ENCODE measurements at places on chromosomes 3 and 15. TPM values are rescaled to one million over a fixed set of nuclear protein-coding genes. Genes with fewer than 3 reads are reported as not detected.

Gene FEZF2
- total RNA-seq, result not detected

Gene MAGEL2
- total RNA-seq, result not detected

Gene STXBP5L
- total RNA-seq, result not detected

Gene TRNT1
- total RNA-seq, result 18.0 TPM

Gene VPS18
- total RNA-seq, result 53.5 TPM

Gene NOX5
- not detected for total RNA-seq

Gene MINDY2
- total RNA-seq, result 8.7 TPM

Gene AQR
- 16.9 TPM for total RNA-seq

Gene TRH
- total RNA-seq, result not detected

Gene ARHGEF26
- total RNA-seq, result 0.13 TPM

Gene ALS2CL
- total RNA-seq, result 5.4 TPM

Gene SLC6A11
- not detected for total RNA-seq

Gene FHIT
- 2.0 TPM for total RNA-seq

Gene PLA1A
- 11.9 TPM for total RNA-seq

Gene CHRFAM7A
- total RNA-seq, result 0.76 TPM

DNA sequence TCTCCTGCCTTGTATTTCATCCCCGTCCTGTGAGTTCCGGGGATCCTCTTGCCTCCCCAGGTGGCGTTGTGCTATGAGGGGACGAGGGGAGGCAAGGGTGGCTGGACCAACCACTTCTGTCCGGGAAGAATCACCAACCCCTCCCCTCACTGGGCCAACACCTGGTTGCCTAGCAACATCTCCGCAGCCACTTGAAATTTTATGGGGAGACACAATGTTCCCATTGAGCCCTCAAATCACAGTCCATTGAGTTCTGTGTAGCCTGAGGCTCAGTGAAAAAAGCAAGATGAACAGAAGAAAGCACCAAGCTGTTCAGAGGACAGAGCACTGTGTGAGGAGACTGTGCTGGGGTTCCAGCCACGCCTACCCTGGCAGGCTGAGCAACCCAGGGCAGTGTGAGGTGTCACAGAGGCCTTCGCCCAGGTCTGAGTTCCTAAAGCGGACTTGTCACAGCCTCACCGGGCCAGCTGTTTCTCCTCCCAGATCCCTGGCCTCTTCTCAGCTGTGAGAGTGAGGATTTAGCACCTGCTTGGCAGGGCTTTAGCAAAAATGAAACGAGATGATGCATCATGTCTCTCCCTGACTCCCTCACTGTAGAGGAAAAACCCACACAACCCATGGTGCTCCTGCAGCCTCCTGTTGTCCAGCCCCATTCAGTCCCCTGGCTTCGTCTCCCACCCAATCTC, 76.8 kb downstream of the ATP2B2 start:
- DNase-seq, result no peak

- DNase-seq, result peak; percentile 43
These were observed 30.3 kb downstream of the CDC25A start for GRCh38 chr3:48157950-48158376.

DNA sequence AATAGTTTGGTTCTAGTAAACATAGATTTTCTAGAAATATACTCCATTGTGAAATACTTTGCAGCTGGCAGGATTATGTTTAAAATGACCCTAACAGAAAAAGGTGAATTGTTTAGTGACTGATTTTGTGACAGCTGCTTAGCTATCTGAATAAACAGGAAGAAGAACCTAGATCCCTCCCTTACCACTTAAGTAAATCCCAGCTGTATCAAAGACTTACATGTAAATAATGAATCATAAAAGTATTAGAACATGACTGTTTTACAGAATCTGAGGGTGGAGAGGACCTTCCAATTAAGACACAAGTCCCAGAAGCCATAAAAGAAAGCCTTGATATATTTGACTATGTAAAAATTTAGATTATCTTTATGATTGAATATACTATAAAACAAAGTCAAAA, 15.9 kb downstream of the SLC49A4 start:
- no peak for DNase-seq

DNA sequence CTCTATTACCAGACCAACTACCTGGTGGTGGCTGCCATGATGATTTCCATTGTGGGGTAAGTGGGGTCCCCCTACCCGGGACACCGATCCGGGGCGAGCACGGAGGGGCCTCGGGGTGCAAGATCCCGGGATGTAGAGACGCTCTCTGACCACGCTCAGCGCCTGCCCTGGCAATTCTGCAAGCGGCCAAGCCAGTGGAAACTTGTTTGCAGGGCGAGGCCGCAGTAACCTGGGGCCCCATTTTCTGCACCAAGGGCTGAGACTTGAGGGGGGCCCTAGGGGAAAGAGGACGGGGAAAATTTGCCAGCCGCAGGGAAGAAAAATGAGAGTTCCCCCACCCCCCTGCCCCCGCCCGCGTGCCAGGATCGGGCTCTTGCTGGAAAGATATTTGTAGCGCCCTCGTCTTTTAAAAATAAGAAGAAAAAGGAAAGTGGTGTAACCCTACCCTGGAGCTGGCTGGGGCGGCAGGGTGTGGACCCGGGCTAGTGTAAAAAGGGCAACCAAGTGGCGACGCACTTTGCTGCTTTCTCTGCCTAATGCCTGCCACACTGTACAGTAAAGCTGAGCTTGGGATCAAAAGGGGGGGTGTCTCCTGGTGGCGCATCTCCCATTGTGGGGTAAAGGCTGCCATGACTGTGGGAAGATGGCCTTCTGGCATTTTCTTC, 563 bp downstream of the ARL6IP5 start:
- DNase-seq, result peak; percentile 46

- peak; percentile 77 for DNase-seq
These were observed 269.3 kb downstream of the ARPP21 start for GRCh38 chr3:35908366-35909232.

DNA sequence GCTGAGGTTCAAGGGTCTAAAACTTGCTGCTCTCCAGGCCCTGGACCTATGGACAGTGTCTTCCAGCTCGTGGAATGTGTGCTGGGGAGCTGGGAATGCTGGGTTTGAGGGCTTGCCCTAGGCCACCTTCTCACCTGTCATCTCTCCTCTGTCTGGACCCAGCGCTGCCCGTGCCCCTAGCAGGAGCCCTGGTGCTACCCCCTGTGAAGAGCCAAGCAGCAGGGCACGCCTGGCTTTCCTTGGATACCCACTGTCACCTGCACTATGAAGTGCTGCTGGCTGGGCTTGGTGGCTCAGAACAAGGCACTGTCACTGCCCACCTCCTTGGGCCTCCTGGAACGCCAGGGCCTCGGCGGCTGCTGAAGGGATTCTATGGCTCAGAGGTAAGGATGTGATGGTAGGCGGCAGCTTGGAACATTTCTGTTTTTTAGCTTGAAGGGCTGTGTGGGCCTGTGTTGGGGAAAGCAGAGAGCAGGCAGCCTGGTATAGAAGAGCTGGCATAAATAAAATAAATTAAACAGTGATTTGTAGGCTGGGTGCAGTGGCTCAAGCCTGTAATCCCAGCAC, 5.1 kb downstream of the CHRD start:
- no peak for DNase-seq

DNA sequence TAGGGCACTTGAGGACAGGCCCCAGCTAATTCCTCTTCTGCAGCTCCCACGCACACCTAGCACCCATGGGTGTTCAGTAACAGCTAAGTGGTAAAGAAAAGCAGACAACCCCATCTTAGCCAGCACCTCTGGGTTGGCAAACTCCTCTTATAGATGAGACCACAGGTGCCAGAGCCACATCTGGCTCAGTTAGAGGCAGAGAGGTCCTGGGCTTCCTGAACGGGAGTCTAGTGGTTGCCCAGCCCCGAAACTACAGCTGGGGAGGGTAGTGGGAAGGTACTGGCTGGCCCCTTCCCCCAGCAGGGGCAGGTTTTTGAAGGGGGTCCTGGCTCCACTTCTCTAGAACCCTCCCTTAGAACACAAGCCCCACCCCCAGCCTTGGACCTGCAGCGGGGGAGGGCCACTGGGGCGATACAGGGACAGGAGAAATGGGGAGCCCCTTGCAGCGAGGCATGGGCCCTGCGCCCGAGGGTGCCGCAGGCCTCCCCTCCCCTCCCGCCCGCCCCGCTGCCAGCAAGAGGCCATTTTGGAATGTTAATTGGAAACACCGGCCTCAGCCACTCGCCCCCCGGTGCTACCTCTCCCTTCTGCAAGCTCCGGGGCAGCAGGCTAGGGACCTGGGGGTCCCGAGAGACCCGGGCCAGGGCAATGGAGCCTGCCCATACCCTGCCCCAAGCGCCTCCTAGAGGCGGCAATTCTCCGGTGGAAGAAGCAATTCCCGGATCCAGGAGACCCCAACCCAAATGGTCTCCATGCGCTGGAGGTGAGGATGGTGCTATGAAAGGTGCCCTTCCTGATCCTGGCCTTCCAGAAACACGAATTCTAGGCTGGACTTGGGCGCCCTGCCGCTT, 1.5 kb downstream of the DUSP7 start:
- no peak for DNase-seq

DNA sequence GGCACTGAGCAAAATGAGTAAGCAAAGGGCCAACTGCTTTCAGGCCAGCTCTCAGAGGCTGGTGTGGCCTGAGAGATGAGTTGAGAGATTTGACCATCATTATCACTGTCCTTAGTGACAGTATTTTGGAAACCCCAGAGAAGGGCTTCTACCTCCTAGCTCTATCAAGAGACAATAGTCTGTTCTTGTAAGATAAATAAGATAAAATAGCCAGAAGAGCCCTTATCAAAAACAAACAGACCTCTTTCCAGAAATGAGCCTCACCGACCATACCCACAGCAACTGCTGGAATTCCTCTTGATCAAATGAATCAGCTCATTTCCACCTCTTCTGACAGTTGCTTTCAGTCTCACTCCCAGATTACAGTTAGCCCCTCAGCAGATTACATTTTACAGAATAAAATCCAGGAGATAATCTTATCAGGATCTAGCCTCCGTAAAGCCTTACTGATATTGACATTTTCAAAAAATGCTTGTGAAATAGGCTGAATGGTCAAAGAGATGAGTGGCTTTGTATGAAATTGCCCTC, 4.5 kb downstream of the HDC start:
- DNase-seq, result no peak

DNA sequence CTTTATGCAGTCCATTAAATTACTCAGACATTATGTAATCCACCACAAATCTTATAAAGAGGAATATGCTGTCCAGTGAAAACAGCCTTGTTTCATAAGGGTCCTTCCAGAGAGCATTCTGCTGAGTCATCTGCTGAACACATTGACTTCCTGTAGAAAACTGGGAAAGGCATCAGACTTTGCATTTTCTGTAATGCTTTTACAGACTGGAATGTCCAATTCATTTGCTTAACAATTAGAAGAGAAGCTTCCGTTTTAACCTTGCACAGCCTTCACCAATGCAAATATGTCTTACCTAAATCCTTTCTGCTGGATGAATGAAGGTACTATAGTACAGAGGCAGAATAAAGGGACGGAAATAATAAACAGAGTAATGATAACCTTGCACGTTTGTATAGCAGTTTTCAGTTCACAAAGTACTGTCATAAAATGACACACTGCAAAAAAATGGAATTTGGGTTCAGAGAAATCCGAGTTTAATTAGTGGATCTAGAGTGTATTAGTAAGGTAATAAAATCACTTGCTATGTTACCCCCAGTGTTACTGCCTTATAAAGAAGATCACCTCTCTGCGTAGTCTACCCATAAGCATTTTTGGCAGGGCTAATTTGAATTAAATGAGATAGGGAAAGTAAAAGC, 301.5 kb downstream of the PYDC2 start:
- DNase-seq, result peak; percentile 58

- peak; percentile 20 for DNase-seq
These were observed 31.2 kb downstream of the SLC25A36 start for GRCh38 chr3:140972833-140973232.

GRCh38 chr3:187519428-187519890, 150.7 kb downstream of the SST start:
- DNase-seq, result no peak

GRCh38 chr3:124780761-124781475, 50.7 kb downstream of the UMPS start:
- no peak for DNase-seq

DNA sequence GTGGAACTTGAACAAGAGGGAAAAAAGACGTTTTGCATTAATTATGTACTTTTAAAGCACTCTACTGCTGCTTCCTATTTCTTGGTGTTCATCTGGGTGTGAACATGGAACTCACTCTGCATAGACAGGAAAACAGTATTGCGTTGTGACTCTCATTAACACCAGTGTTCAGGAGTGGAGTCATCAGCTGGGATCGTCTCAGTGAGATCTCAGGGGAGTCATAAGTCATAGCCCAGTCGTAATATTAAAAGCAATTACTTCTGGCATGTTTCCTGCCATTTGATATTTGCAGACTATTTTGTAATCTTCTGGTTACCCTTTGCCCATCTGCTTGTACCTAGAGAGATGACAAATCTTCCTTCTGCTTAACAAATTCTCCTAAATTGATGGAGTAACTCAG, 462.0 kb upstream of the ATP11B start:
- DNase-seq, result no peak

DNA sequence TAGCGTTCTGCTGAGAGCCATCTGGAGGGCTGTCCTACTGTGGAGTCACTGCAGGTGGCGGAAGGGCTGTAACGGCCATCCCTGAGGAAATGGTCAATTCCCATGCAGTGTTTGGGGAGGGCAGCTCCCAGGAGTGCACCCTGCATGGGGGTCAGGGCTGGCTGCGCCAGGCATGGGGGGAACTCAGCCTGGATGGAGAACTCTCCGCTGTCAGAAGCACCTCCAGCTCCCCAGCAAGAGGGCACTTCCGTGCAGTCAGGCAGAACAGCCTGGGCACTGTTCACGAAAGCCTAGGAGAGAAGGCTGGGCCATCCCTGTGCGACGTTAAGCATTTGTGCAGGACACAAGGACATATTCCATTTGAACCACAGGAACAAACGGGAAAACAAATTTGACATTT, 105.2 kb downstream of the LRIG1 start:
- no peak for DNase-seq

DNA sequence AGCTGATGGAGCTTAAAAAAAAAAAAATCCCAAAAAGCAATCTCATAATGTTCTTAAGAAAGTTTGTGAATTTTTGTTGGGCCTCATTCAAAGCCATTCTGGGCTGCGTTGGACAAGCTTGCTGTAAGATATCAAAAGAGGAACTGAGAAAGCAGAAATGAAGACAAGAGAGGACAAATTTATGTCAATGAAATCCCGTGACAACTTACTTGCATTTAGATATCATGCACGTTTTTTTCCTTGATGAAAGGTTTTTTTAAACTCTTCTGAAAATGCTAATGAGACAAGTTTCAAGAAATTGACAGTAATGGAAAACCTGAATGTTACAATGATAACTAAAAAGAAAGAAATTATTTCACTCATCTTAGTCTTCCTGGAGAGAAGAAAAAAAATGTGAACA, 662.9 kb downstream of the SQOR start:
- DNase-seq, result no peak

GRCh38 chr3:133137042-133137996, 99.1 kb downstream of the TMEM108 start:
- no peak for DNase-seq

GRCh38 chr3:136350132-136350531, 100.0 kb downstream of the PCCB start:
- no peak for DNase-seq

DNA sequence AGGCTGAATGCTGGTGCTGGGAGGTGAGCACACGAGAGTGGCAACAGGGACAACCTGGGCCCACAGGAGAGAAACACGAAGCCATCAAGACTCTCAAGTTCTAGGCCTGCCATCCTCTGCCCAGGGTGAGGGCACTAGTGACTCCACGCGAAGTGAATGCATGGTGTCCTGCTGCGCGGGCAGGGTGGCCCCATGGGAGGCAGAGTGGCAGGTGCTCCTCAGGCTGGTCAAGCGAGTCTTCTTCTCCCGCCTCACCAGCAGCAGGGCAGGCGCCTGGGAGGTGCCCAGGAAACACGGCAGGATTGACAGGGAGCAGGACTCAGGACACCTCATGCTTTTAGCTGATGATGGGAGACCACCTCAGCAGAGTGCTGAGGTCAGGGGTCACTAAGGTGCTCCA, 26.9 kb downstream of the STIMATE start:
- DNase-seq, result no peak

Data from dermis microvascular lymphatic vessel endothelial cell (primary cell).